HCT116 (cell line): ENCODE measurements at places on chromosomes 7 and 10. TPM values are rescaled to one million over a fixed set of nuclear protein-coding genes. Genes with fewer than 3 reads are reported as not detected.

- no peak for DNase-seq
Observed at GRCh38 chr7:15647309-15647708, 39.2 kb downstream of the MEOX2 start.

- no peak for DNase-seq
Observed at GRCh38 chr7:3243680-3244079, 57.4 kb upstream of the SDK1 start.

- DNase-seq, result no peak
Observed at GRCh38 chr7:66840316-66840715, 80.7 kb upstream of the TMEM248 start.

DNA sequence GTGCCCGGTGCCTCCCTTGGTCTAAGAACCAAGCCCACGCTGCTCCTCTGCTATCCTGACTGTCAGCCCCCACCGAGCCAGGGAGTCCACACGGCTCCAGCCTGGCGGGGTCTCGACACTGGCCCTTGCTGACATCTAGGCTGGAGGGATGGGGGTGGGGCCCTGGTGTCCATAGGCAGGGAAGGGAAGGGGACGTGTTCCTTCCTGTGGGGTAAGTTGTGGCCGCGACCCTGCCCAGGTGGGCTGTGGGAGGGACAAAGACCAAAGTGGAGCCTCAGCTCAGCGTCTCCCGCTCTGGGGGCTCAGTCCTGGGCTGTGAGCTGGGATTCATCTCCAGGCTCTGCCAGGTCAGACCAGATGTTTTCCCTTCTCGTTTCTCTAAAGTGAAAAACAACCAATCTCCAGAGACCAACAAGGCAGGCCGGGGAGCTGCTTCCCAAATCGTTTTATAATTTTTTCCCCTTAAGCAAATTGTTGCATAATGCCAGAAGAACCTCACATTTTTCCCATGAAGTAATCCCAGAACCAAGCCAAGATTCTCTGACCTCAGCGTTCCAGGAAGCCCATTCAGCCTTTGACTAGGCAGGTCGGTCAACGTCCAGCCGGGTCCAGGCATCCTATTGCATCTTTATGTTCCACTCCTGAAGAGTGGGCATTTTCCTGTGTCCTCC lies 101.2 kb downstream of the RGS10 start:
- DNase-seq, result no peak

DNA sequence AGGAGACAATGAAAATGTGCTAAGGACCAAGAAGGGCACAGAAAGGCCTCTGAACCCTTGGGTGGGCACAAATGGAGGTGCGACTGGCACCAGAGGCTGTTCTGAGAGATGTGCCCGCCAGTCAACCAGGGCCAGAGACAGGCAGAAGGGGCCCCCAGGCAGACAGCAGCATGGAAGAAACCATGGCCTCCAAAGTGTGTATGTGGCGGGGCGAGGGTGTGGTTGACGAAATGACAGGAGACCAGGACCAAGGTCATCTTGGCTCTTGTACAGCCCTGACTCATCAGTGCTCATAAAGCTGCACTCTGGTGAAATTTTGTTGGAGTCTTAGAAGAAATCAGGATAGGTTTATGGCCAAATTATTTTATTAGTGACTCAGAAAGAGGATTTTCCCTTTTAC lies 4.0 kb upstream of the MRPS24 start:
- DNase-seq, result peak; percentile 22

- peak; percentile 27 for DNase-seq
Observed at GRCh38 chr7:154832557-154833138, 170.3 kb downstream of the PAXIP1 start.

- DNase-seq, result no peak
Observed at GRCh38 chr10:133123050-133123745, 35.5 kb downstream of the ADGRA1 start.

GRCh38 chr7:28705350-28705749 lies 252.8 kb downstream of the TRIL start:
- DNase-seq, result no peak

Gene SEMA3C
- total RNA-seq, result 25.3 TPM

DNA sequence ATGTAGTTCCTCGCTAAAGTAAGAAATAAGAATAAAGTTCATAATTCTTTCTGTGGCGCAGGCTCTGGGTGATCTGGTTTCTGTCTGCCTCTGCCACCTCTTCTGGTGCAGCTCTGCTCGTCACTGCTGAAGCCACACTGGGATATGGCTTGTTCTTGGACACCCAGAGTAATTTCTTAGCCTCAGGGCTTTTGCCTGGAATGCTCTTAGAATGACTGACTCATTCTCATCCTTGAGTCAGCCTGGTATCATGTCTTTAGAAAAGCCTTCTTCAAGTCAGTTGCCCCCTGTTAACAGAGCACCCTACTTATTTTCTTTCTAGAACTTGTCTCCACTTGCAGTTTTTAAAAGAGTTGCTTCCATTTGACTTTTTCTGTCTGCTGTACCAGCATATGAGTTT lies 2.0 kb downstream of the ZSCAN25 start:
- DNase-seq, result no peak

- no peak for DNase-seq
Observed at GRCh38 chr7:93578762-93579161, 4.2 kb upstream of the CALCR start.

- no peak for DNase-seq
Observed at GRCh38 chr10:85862771-85863170, 503.8 kb downstream of the GRID1 start.

DNA sequence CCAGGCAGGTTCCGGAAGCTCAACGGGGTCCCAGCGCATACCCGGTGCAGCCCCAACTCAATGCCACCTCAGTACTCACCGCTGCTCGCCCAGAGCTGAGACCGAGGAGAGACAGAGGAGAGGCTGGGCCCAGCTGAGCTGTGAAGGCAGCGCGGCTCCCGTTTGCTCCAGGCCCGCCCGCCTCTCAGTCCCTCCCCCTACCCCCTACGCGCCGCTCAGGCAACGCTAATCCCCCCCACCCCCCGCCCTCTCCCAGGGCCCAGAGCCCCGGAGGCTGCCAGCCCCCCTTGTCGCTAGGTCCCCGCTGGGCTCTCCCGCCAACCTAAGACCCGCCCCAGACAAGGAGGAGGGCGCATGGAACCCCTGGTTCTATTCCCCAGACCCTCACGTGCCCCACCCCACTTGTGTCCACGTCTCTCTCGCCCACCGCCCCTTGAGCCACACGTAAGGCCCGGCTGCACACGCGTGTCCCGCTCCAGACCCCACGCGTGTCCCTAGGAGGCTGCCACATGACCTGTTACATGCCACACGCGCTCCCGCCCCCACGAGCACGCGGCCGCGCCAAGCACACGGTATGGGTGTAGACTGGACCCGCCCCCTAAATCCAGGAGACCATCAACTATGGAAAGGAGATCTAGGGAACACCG lies at the start of gene PSD:
Gene PSD (minus strand): TSS at position 164 of the 647 bp plus-strand sequence. CDS start 1,747 bp downstream, outside the sequence.
- no peak for DNase-seq

GRCh38 chr10:33453081-33454025 lies 118.9 kb upstream of the NRP1 start:
- no peak for DNase-seq

- no peak for DNase-seq
Observed at GRCh38 chr10:75197906-75198305, 12.7 kb upstream of the VDAC2 start.

Gene IDI2
- total RNA-seq, result not detected

DNA sequence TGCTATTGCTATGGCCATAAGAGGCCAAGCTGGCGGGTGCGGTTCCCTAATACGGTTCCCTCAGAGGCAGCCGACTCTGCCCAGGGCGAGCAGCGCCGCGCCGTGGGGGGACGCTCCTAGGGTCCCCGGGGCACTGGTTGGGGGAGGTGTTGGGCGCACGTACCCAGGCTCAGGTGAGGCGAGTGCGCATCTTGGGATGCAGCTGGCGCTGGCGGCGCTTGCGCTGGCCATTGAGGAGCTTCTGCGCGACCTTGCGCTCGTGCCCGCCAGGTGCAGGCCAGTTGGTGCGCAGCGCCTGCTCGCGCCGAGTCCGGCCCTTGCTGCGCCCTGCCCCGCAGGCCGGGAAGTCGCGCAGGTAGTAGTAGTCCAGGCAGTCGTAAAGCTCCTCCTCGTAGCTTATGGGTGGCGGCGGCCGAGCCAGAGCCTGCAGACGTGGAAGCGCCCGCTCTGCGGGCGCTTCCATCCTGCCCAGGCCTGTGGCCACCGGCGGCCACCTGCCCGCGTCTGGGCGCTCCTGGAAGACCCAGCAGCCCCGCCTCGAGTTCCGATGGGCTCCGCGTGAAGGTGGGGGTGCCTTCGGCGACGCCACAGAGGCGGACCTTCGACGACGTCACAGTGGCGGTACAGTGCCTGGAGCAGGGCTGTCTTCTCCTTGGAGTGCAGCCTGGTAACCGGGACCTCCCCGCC lies at the start of gene NUPR2:
Gene NUPR2 (minus strand): TSS at position 566 of the 687 bp plus-strand sequence. CDS start 103 bp downstream, at position 463.
- no peak for DNase-seq

GRCh38 chr7:131839967-131840690 lies 283.7 kb upstream of the PODXL start:
- DNase-seq, result no peak

Gene SORCS1
- not detected for total RNA-seq

GRCh38 chr10:70465278-70465677 lies 13.3 kb upstream of the PALD1 start:
- DNase-seq, result no peak

Gene PRSS37
- total RNA-seq, result not detected

Gene GLI3
- total RNA-seq, result 0.07 TPM

Gene STEAP1B
- total RNA-seq, result 0.27 TPM

DNA sequence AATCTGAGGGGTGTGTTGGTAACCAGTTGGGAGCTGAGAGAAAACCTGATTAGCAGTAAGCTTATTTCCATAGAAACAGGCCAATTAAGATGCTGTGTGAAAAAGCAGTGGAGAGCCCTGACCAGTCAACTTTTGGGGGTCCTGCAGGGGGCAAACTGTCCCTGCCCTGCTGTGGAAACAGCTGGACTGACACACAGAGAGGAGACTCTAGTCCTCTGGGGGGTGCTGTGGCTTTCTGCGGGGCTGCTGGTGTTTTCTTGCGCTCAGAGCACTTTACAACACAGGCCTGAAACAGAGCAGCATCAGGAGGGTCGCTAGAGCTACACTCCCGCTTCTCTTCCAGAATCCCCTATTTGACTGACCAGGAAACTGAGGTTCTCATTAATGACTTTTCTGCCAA lies 546.9 kb upstream of the GALNT17 start:
- DNase-seq, result no peak

DNA sequence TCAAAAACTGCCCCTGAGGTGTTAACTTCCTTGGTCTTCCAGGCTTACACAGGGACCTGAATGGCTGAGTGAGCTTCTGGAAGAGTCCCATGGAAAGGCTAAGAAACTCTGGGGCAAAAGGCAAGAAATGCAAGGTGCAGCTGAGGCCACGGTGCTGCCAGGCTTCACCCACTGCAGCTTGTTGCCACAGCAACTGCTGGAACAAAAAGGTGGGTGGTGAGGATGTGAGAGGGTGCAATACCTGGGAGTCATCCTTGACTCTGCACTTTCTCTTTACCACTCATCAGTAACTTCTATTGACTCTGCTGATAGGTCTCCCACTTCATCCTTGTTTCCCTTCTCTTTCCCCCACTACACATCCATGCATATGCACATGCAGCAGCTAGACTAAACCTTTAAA lies 258.6 kb downstream of the BMPER start:
- no peak for DNase-seq

DNA sequence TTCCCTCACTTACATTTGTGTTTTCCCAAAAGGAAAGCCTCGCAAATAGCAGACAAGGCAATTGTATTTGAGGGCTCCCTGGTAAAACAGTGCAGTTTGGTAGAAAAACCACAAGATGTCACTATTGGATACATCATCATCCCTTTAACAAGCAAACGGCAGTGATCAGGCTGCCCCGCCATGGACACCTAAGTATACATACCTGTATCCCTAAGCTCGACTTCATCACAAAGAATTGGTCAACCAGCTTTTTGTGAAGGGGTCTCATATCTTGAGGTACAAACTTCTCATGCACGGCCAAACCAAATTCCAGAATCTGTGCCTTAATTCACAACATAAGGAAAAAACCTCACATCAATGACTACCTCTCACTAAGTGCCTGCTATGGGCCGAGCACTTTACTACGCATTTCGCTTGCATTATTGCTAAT lies 179.5 kb upstream of the IMMP2L start:
- peak; percentile 75 for DNase-seq

Gene ZNF25
- total RNA-seq, result 4.6 TPM

DNA sequence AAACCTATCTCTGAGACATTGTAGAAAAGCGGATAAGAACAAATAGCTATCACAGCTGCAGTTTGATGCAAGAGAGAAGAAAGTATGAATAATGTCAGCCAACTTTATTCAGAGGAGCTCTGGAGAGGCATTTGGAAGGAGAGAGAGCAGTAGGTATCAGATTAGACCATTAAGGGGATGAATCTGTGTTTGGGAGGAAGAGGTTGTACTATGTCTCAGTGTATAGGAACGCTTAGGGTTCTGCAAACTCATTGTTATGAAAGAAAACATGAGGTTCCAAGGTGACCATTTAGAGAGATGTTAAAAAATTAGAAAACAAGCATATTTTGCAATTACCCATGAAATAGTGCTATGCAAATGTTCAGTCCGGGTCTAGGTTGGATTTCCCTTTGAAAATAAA lies 207.5 kb upstream of the GNAI1 start:
- no peak for DNase-seq

DNA sequence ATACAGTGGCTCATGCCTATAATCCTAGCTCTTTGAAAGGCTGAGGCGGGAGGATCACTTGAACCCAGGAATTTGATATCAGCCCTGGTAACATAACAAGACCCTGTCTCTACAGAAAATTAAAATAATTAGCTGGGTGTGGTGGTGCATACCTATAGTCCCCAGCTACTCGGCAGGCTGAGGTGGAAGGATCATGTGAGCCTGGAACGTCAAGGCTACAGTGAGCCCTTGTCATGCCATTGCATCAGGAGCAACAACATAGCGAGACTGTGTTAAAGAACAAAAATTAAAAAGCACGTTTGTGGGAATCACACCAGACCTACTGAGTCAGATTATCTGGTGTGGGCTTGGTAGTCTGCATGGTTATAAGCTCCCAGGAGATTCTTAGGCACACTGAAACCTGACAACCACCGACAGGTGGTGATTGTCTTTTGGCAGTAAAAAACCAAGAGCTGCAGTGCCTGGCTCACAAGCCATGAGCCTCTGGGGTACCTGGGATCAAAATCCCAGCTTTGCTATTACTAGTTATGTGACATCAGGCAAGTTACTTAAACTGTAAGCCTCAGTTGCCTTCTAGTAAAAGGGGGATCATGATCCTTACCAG lies 146.9 kb downstream of the SND1 start:
- DNase-seq, result no peak

GRCh38 chr7:1990001-1990670 lies 242.6 kb downstream of the MAD1L1 start:
- DNase-seq, result no peak

DNA sequence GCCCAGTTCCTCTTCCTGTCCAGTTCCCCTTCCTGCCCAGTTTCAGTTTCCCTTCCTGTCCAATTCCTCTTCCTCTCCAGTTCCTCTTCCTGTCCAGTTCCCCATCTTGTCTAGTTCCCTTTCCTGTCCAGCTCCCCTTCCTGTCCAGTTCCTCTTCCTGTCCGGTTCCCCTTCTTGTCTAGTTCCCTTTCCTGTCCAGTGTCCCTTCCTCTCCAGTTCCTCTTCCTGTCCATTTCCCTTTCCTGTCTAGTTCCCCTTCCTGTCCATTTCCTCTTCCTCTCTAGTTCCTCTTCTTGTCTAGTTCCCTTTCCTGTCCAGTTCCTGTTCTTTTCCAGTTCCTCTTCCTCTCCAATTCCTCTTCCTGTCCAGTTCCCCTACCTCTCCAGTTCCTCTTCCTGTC lies 68.1 kb upstream of the ADCY1 start:
- DNase-seq, result no peak

Gene DNAJC2
- 40.2 TPM for total RNA-seq

Gene ANXA8
- total RNA-seq, result 0.25 TPM

- no peak for DNase-seq
Observed at GRCh38 chr7:38563741-38564140, 67.4 kb downstream of the AMPH start.

GRCh38 chr7:149147752-149148653 lies 750 bp downstream of the ZNF398 start:
- no peak for DNase-seq

- DNase-seq, result no peak
Observed at GRCh38 chr10:73340121-73340520, 18.5 kb downstream of the CFAP70 start.
